NCI-H1417 (cell line): ENCODE measurements at places on chromosomes 5 and 9.

GRCh38 chr9:17521100-17521855 is 57.6 kb upstream of the SH3GL2 start:
- DNase-seq = peak; percentile 35

- DNase-seq = no peak
Observed at GRCh38 chr9:13163946-13164345, 115.5 kb downstream of the MPDZ start.

DNA sequence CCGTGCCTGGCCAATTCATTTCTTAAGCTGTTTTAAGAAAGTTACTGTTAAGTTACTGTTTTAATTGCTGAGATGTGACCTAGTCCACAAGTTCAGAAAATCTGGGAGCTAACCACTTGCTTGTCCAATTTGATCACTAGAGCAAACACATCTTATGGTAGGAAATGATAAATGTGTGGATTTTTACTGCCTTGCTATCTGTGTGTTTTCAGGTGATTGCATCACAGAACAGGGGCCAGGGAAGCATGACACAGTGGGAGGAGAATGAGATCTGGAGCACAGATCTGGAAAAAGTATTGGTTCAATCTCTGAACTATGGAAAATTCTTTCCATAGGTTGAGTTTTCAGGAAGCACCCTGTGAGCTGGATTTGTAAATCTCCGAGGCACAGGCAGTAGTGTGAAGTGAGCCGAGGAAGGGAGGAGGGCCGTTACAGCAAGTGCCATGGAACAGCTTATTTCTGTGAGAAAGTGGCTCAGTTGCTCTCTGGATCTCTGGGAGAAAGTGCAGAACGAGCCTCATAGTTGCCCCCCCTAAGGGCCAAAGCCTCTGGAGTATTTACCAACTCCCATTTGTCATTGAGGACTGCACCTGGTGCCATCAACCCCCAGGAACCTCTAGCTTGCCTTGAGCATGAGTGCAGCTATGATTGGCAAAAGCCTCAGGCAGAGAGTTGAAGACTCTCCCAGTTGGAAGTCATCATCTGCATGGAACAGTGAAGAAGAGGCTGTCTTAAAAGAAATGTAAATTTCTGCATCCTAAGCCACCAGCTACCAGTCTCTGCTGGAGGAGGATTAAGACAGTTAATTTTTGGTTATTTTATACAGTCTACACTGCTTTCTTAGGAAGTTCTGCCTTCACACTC is 161.8 kb upstream of the CLINT1 start:
- no peak for DNase-seq

DNA sequence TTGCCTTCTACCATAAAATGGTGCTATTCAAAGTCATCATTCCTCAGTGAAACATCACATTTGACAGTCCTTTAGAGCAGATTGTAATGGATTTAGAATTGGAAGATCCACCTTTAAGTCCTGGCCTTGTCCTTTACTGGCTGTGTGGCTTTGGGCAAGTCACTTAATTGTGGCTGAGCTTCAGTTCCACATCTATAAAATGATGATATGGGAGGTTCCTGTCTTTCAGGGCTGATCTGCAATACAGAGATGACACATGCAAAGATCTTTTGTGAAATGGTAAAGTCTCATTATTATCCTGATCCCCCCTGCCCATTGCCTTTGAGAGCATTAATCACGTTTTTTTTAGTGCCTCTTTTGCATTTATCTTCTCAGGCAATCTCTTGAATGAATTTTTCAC is 58.2 kb downstream of the ZFAND5 start:
- no peak for DNase-seq

GRCh38 chr9:132288966-132289365 is 65.8 kb downstream of the SETX start:
- DNase-seq = no peak

DNA sequence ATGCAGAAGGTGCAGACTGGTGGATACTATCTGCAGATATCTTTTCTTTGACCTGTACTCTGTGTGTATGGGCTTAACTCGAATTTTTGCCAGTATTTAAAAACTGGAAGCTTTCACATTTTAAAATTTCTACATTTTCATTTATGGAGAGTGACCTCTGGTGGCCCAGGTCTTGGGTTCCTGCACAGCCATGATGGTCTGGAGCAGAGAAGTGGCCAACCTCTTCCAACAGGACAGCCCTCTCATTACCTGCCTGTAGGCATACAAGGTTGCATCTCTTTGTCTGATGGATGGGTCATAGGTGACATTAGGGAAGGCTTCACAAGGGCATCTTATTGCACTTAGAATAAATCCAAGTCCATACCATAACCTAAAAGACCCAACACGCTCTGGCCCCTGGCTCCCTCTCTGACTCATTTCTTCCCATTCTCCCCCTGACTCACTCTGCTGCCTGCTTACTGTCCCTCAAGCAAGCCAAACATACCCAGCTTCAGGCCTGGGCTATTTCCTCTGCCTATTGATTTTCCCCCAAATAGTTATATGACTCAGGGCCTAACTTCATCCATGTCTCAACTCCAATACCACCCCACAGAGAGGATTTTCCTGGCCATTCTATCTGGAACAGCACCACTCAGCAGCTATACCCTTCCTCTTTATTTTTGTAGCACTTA is 113.3 kb upstream of the SLC1A3 start:
- no peak for DNase-seq

DNA sequence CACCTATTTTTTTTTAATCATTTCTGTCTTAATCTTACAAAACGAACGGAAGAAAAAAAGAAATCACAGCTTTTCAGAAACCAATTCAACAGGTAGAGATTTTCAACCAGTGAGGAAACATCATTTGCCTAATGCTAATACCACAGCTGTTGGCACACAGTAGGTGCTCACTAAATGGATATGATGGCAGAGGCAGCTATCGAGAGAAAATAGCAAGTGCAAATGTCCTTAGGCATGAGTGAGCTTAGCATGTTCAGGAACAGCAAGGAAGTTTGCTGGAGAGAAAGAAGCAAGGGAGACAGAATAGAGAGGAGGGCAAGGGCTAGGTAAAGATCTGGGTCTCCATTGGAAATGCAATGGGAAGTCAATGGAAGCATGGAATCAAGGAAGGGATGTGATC is 49.2 kb downstream of the CEMIP2 start:
- DNase-seq = no peak

DNA sequence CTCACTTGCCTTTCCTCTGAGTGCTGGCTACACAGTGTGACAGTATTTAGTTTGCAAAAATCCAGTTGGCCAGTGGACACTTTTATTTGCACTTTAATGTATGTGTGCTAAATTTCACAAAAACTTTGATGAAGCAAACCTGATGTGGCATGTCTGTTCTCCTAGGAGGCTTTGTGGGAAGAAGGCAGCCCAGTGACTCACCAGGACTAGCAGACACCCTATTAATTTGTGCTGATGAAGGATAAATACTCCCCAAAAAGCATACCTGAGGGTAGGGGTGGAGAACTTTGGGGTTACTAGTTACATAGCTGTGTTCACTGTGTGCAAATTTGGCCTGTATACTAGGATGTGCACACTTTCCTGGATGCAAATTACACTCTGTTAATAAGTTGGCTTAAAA is 39.3 kb upstream of the IPPK start:
- DNase-seq = no peak

- peak; percentile 6 for DNase-seq
Observed at GRCh38 chr5:135505973-135506372, 29.8 kb downstream of the NEUROG1 start.

DNA sequence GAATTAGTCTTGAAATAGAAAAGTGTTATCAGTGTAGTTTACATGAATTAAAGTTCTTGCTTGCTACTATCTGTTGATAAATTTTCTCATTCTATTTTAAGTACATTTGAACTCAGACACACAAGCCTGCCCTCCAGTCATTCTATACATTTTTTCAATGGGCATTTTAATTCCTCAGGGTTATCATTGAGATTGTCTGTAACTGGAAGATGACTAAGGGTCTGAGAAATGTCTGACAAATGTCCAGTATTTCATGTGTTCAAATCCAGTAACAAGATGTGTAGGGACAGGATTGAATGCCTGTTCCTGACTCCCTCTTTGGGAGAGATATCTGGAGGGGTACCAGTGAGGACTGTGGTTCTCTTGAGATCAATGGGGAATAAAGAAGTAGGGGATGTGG is 223.9 kb upstream of the ADAMTSL1 start:
- DNase-seq = no peak

DNA sequence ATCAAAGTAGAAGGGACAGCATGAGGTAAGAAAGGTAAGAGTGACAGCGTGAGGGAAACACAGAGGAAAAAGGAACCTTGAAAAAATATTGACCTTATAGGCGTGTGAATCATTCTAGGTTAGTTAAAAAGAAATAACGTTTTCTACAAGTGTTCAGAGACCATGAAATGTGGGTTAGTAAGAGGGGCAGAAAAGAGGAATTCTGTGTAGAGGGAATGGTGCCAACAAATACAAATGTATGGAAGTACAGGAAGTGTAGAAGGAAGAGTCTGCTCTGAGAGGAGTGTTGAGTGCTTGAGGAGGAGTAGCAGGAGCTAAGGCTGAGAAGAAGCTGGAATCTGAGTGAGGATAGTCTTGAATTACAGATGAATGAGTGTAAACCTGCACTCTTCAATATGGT is 418.6 kb upstream of the RIOK2 start:
- no peak for DNase-seq

DNA sequence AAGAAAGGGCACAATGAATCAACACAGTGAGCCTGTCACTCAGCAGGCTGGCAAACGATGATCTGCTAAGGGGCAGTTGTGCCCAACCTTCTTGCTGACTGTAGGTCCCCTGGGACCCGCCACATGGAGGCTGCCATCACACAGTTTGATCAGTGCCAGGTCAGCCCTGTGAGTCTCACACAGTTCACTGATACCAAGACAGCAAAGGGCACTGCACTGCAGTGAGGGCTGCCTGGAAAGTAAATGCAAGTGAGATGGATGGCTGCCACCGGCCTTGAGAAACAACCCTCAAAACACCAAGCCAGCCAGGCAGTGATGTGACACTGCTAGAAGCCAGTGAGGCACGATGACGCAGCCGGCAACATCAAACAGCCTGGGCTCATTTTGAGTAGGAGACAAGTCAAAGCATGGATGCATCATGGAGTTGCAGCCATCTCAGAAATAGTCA is 30.3 kb downstream of the FOXD1 start:
- no peak for DNase-seq

GRCh38 chr5:33734537-33734936 is 157.3 kb downstream of the ADAMTS12 start:
- DNase-seq = no peak

DNA sequence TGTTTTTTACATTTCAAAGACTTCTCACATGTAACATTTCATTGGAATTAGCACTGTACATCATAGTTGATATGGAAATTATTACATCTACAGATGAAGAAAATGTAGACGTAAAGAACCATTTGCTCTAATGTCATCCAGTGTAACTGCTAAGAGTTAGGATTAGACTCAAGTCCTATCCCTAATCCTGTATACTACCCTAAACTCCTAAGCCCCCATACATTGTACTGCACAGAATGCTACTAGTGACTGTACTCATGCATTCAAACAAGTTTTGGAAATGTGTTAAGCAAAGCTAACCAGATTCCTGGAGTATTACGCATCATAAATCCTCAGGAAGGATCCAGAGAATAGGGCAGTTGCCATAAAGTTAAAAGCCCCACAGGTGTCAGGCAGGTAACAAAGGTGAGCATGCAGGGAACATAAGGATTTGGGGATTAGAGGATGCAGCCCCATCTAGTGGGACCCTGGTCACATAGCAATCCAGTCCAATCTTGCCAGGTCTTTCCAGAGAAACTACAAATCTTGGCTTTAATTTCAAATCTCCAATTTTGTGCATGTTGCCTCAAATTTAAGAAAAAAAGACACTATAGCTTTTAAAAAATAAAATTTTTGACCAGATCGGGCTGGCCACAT is 32.0 kb downstream of the HAVCR1 start:
- DNase-seq = peak; percentile 18

- DNase-seq = no peak
Observed at GRCh38 chr5:35876922-35877321, 20.2 kb downstream of the IL7R start.

DNA sequence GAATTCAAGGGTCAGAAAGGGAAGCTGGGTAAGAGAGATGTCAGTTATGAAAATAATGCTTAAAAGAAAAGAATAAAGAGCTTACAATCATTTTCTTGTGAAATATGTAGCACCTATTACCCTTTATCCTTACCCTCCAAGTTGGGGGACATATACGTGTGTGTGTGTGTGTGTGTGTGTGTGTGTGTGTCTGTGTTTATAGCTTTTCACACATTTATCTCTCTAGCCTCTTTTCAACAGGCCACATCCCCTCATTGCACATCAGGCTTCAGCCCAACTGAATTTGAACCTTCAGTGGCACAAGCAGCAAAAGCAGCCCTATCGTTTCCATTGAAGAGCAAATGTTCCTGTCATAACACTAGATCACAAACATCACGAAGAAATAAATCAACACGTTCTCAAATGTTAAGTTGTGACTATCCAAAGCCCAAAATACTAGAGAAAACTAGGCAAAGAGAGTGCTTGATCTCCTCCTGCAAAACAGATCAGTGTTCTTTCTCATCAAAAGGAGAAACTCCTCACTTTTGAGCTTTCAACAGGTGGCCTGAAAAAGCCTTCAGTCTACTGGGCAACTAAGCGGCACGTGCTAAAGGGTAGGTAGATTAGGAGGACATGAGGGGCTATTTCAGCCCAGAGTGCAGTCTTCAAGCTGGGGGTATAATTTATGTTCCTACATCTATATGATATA is 416.4 kb downstream of the EFNA5 start:
- peak; percentile 39 for DNase-seq

- no peak for DNase-seq
Observed at GRCh38 chr5:139872052-139872766, 76.6 kb downstream of the PSD2 start.

DNA sequence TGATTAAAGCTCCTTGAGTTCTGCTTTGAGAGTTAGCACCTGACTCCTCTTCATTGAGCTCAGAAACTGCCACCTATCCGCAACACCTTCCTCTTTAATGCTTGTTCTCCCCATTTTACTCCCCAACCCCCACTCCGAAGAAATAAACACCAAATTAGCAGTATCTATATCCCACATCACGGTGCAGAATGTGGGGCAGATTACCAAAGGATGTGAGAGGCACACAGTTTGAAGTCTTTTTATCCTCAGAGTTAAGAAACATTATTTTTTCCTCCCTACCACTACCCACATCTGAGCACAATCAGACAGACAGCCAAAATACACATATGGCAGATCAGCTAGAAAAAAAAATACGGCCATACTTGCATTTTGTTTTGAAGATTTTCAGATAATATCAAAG is 26.1 kb upstream of the IL7R start:
- no peak for DNase-seq

GRCh38 chr9:431701-432100 is 217.0 kb downstream of the DOCK8 start:
- DNase-seq = no peak

GRCh38 chr9:127863191-127863621 is 8.7 kb upstream of the ENG start:
- DNase-seq = no peak

GRCh38 chr5:39816156-39816845 is 391.5 kb upstream of the DAB2 start:
- no peak for DNase-seq

- no peak for DNase-seq
Observed at GRCh38 chr9:81363916-81364480, 325.3 kb downstream of the TLE1 start.

DNA sequence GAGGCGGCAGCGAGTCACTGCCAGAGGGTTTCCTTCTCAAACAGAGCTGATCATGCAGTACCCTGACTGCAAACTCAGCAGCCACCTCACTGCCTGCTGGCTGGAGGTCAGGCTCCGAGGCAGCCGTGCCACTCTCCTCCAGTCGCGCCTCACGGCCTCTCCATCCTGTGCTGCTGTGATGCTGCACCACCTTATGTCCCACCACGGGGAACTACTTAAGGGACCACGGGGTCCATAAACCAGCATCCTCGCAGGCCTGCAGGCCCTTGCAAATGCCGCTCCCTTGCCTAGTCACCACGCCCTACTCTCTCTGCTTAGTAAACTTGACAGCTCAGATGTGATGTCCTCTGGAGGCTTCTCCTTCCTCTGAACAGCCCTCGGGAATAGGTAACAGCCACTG is 99.2 kb downstream of the CRB2 start:
- no peak for DNase-seq
